ENCODE measurements at places on chromosomes 1 and 21.

- no peak for DNase-seq
Measured at GRCh38 chr1:203509135-203509534, 15.2 kb downstream of the OPTC start.

DNA sequence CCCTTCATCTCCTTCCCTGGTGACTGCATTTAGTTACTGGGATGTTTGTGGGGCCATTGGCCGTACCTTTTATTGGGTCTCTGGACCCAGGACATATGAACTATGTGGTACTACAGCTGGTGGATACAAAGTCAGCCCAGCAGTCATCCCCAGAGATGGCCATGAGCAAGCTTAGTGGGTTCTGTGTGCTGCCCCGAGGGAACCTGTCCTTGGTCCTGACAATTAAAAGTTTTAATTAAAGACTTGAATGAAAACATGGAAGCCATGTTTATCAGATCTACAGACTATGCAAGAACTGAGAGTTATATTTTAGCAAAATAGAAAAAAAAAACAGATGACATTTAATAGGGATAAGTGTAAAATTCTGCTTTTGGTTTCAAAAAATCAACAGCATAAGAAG lies 2.8 kb upstream of the NES start:
- DNase-seq: no peak

DNA sequence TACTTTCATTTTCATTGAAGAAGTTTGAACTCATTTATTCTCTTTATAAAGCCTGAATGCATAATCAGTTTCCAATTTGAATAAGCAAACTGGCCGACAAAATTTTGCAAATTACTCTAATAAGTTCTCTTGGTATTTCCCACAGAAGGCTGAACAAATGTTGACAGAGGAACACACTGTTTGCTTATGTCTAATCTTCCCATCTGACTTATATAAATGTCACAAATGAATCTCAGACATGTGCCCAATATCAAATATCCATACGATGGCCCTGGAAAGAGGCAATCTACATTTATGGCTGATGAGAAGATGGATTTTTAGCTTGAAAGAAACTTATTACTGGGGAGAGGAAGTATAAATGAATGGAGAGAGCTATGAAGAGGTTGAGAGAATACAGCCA lies 380.6 kb upstream of the ZRANB2 start:
- no peak for DNase-seq

DNA sequence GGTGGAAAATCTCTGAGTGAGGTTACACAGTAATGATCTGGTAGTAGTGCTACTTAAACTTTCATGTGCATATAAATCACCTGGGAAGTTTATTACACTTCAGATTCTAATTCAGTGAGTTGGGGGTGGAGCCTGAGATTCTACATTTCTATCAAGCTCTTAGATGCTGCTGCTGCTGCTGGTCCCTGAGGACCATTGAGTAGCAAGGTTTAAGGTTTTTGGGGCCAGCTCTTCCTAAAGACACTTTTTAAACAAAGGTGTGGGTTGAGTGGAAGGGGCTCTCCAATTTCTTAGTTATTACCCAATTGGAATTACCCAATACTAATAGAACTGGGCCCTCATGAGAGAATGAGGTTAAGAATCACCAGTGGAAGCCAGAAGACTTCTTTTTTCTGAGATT lies 29.5 kb downstream of the KCNA3 start:
- DNase-seq: no peak

GRCh38 chr1:196543833-196544232 lies 64.4 kb downstream of the KCNT2 start:
- DNase-seq: no peak

- no peak for DNase-seq
Measured at GRCh38 chr1:42221456-42221855, 56.9 kb upstream of the GUCA2A start.

GRCh38 chr1:180428782-180429695 lies 73.3 kb downstream of the ACBD6 start:
- no peak for DNase-seq

Data from activated T-helper 1 cell treated with anti-CD3 and anti-CD28 coated beads, Interleukin-2, amount 50 U/mL, for 16 hours (primary cell).